ENCODE measurements at places on chromosomes 5 and 9. TPM values are rescaled to one million over a fixed set of nuclear protein-coding genes. Genes with fewer than 3 reads are reported as not detected.

GZMA gene
- 1.0 TPM for total RNA-seq

ROR2 gene
- 0.43 TPM for total RNA-seq

CDH9 gene
- not detected for total RNA-seq

EFNA5 gene
- total RNA-seq: 25.7 TPM

ARHGEF28 gene
- total RNA-seq: 1.6 TPM

BHMT2 gene
- total RNA-seq: 10.0 TPM

GABRA6 gene
- total RNA-seq: not detected

SLC34A1 gene
- not detected for total RNA-seq

SCGB3A2 gene
- total RNA-seq: not detected

ARL14EPL gene
- not detected for total RNA-seq

SLC36A2 gene
- total RNA-seq: 1.2 TPM

SLC6A7 gene
- total RNA-seq: not detected

FUBP3 gene
- 23.0 TPM for total RNA-seq

FBXL7 gene
- 16.2 TPM for total RNA-seq

SMAD5 gene
- total RNA-seq: 37.2 TPM

FIBCD1 gene
- total RNA-seq: 0.59 TPM

- DNase-seq: peak; percentile 41
Observed at GRCh38 chr9:79129865-79130480, 441.8 kb upstream of the TLE4 start.

DNA sequence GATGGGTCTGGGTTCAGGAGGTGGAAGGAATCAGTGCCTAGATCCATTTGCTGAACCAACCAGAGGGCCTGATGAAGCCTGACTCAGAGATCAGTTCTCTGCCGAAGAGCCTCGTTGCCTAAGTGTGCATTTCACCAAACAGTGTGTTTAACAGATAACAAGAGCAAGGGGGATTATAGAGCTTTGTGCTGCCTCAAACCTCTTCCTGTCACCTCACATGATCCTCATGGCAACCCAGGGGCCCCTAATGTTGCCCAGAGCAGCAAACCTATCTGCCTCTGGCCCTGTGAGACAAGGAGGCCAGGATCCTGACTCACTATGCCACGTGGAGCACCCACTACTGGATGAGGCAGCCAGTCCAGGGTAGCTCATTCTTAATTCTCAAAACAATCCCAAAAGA, 66.3 kb upstream of the EPB41L4B start:
- no peak for DNase-seq

GRCh38 chr5:2631758-2632157, 119.7 kb downstream of the IRX2 start:
- DNase-seq: no peak

DNA sequence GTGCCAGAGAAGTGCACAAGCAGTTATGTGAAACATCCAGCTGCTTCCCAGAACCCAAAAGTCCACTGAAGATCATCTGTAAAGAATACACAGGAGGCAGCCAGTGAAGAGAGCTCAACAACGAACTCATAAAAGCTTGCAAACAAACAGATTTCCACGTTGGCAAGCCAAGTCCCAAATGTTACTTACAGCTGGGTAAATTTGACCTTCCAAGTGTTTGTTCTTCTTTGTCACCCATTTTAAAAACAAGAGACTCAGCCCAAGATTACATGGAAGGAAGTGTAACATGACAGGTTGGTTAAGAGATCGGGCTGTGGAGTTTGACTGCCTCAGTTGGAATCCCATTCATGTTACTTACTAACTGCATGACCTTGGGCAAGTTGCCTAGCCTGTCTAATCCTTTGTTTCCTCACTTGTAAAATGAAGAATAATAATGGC, 174.9 kb upstream of the PAPPA start:
- DNase-seq: no peak

DNA sequence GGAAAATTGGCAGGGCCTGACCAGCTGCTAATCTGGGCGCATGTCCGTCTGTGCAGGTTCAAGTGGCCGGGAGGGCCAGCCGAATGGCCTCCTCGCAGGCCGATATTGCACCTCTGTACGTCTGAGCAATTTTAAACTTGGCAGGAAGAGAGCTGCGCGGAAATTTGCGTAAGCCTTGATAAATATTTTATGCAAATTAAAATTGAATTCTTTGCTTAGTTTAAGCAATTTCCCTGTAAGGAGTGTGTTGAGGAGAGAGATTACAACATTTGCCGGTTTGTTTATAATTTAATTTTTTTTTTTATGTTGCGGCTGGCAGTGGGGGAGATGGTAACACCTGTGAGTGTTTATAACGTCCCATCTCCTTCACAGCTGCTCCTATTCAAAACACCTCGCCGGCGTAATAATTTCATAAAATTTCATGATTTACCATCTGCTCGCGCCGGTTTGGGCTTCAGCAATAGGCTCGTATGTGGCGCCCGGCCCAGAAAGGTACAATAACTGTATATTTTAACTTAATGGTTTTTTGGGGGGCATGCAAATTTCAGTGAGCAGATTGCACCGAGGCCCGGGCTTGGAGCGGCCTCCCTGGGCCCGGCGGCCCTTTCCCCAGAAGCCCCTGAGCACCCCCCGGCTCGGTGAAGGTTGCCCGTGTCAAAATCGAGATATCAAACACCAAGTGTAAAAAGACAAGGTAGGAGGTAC, 269.4 kb upstream of the MVB12B start:
- no peak for DNase-seq

GRCh38 chr9:90547896-90548295, 94.7 kb downstream of the DIRAS2 start:
- DNase-seq: no peak

- peak; percentile 81 for DNase-seq
Observed at GRCh38 chr9:136567651-136568287, 21.9 kb upstream of the NOTCH1 start.

- DNase-seq: no peak
Observed at GRCh38 chr9:4983601-4984165, 1.4 kb upstream of the JAK2 start.

GRCh38 chr5:122129306-122129705, at the start of gene ZNF474:
Gene ZNF474, plus strand, starts transcription at chr5:122129546. Its CDS starts 22,445 bp downstream, at chr5:122151991.
- DNase-seq: no peak

DNA sequence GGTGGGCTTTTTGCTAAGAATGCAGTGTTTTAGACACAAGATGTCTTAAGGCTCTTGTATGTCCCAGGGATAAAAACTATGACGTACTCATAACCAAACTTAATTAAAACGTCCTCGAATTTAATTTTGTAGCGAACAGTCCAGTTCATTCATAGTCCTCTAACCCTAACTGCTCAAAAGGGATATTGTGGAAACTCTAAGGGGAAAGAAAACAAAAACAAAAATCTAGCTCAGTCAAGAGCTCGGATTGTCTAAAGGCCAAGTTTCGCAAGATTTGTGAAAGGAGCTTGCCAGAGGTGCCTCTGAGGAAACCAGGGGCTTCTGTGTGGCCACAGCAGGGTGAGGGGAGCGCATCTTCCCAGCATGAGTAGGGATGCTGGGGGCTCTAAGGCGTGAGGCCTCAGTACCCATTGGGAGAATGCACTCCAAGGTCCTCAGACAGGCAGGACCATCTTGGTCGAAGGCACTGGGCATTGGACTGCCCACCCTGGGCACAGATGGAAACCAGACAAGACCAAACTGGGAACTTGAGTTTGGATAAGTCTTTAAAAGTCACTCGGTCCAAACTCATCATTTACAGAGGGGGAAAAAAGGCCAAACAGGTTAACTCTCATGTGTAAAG, 71.8 kb downstream of the PRRT1B start:
- peak; percentile 42 for DNase-seq

DNA sequence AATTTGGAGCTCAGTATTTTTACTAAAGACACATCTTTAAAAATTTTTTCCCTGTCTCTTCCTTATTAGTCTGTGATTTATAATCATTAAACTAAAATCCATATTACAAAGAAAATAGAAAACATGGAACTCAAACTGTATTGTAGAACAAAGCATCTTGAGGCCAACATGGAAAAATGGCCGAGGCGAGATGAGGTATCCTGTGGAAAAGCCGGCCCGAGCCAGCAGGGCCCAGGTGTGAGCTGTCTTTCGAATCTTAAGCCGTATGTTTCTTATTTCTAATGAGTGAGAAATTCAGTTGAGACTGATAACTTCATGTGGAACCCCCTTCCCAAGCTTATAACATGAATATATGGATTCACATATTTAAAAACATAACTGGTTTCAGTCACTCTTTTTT, 170.4 kb upstream of the OTULINL start:
- DNase-seq: no peak

GRCh38 chr9:113221800-113222481, 597 bp downstream of the SLC31A1 start:
- no peak for DNase-seq

- no peak for DNase-seq
Observed at GRCh38 chr9:84212982-84213381, 127.6 kb downstream of the SLC28A3 start.

DNA sequence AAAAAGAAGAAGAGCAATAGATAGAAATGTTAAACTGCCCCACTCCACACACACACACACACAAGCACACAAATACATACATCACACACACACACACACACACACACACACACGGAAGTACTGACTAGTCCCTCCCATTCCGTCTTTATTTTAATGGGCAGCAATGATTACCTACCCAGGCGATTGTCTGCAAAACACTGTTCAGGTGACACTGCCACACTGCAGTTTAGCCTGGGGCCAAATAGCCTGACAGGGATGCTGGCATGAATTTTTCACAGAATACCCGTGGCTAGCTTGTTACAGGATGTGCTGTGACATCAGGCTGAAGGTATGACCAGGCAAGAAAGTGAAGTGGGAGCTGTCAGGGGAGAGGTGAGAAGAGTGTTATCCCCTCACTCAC, 86.9 kb downstream of the FRMD3 start:
- DNase-seq: no peak

- peak; percentile 30 for DNase-seq
Observed at GRCh38 chr9:128120741-128121465, 6.6 kb downstream of the PTGES2 start.

- no peak for DNase-seq
Observed at GRCh38 chr9:89523948-89524347, 26.0 kb upstream of the SEMA4D start.

DNA sequence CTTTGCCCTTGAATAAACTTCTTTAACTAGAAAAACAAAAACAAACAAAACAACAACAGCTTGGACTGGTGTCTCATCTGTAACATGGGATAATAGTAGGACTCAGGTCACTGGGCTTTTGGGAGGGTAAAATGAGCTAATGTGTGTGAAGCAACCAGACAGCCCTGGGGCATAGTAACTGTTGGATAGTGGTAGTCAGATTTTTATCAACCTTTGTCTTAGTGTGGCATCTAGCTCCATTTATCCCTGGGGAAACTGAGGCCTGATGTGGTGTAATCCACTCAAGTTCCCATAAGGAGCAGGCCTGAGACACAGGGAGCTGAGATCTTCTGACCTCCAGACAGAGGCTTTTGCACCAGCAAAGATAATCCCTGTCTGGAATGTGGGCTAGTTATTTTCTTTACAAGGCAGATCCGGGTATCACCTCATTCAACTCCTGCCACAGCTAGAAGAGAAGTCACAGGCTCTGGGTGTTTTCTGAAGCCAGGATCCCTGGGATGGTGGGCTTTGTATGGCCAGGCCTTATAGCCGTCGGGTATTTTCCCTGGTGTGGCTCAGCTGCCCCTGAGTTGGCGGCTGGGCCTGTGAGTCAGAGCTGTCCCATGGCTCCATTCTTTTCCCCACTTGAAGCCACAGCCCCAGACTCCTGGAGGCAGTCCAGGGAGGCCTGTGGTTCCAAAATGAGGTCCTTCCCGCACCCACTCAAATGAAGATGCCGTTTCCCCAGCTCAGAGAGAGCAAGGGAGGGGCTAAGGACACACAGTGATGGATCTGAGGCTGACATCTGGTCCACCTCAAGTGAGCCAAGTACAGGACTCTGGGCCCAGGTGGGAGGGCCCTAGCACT, 26.1 kb upstream of the CSF1R start:
- peak; percentile 74 for DNase-seq

DNA sequence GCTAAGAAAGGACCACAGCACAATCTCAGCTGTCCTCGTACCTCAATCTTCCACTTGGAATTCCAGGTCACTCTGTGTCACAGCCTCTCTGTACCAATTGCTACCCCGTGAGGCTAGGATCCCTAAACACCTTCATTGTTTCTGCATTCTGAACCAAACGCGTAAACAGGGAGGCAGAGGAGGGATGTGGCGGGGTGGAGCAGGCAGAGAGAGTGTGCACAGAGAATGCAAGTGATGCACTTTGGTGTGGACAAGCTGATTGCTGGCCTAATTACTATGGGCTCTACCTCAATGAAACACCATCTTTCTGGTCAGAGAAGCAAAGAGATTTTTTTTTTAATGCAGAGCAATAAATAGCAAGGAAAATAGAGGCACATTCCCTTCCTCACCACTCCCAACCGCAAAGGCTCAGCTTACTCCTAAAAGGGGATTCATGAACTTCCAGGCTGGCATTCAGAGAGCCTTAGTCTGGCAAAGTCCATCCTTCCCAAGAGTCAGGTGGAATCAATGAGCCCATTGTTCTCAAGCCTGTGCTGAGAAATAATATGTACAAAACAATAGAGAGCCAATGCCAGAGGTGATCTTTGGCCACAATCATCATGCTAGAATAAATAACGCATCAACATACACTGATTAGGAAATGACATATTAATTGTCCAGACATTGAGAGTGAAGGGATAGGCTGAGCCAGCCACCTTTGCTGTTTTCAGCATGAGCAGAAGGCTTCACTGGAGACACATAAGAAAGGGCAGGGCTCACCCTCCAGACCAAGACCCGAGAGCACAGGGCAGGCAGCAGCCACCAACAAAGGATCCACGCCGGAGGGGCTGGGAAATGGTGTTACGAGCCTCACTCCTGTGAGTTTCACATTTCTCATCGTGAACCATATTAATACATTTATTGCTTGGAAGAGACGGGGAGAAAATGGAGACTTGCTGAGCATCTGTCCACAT, 278.8 kb downstream of the ENC1 start:
- DNase-seq: no peak

- no peak for DNase-seq
Observed at GRCh38 chr9:13684656-13685055, 405.2 kb upstream of the MPDZ start.

GRCh38 chr9:16532272-16532671, 338.2 kb downstream of the BNC2 start:
- no peak for DNase-seq

- no peak for DNase-seq
Observed at GRCh38 chr9:93183663-93184431, at the start of gene WNK2. Gene WNK2, plus strand, starts transcription at chr9:93184139. Its CDS starts 791 bp downstream, at chr9:93184930.

GRCh38 chr9:81522716-81523551, 166.4 kb downstream of the TLE1 start:
- DNase-seq: no peak

DNA sequence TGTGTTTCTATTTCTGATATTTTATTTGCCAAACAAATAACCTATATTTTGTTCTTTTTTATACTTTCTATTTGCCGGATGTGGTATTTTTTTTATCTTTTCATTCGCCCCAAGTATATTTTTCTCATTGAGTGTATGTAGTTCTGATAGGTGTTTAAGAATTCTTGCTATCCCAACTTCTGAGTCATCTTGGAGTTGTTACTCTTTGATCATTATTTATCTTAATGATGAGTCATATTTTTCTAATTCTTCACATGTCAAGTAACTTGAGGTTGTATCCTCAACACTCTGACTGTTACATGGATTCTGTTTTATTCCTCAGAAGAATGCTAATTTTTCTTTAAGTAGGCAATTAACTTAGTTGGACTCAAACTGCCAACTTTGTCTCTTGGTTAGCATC, 498.1 kb downstream of the TLE1 start:
- DNase-seq: no peak
